ENCODE measurements at places on chromosomes 11 and 22.

DNA sequence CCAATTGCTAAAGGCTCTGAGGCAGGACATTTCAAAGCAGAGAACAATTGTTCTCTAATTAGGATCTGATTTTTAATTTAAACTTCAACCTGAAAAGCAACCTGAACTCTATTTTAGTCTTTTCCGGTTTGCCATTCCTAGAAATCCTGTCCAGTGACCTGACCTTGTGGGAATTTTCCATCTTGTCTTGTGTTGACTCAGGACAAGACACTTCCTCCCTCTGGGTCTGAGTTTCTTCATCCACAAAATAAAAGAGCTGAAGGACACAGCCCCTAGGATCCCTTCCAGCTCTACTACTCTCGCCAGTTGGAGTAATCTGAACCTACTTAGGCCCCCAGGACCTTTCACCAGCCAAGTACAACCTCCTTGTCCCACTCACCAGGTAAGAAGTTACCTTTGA is 66.5 kb upstream of the POU2AF1 start:
- peak; percentile 11 for DNase-seq

DNA sequence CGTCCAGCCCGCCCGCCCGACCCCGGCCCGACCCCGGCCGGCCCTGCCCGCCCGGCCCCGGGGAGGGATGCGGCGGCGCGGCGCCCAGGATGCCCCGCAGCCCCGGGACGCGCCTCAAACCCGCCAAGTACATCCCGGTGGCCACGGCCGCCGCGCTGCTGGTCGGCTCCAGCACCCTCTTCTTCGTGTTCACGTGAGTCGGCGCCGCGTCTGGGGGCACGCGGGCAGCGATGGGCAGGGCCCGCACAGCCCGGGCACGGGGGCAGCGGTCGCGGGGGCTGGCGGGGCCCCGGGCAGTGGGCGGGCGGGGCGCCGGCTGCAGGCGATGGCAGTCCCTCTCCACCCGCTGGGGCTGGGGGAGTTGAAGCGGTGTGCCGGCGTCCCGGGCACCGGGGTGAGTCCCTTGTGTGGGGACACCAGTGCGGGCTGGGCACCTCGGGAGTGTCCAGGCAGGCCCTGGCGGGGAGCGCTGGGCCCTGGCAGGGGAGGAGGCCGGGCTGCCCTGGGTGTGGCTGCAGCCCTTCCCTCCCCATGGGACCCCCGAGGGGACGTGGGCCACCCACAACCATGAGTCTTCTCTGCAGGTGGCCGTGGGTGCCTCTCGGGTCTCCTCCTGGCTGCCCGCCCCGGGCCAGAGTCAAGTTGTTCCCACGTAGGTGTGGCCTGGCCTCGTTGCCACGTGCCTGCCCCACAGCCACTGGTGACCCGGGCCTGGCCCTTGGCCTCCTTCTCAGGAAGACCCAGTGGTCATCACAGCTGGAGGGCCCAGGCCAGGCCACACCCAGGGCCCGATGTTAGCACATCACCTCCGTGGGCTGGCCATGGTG is 468 bp downstream of the ZDHHC8 start:
- DNase-seq, result no peak

- DNase-seq, result no peak
These were observed 1.6 kb downstream of the FGF19 start for GRCh38 chr11:69702239-69702691.

DNA sequence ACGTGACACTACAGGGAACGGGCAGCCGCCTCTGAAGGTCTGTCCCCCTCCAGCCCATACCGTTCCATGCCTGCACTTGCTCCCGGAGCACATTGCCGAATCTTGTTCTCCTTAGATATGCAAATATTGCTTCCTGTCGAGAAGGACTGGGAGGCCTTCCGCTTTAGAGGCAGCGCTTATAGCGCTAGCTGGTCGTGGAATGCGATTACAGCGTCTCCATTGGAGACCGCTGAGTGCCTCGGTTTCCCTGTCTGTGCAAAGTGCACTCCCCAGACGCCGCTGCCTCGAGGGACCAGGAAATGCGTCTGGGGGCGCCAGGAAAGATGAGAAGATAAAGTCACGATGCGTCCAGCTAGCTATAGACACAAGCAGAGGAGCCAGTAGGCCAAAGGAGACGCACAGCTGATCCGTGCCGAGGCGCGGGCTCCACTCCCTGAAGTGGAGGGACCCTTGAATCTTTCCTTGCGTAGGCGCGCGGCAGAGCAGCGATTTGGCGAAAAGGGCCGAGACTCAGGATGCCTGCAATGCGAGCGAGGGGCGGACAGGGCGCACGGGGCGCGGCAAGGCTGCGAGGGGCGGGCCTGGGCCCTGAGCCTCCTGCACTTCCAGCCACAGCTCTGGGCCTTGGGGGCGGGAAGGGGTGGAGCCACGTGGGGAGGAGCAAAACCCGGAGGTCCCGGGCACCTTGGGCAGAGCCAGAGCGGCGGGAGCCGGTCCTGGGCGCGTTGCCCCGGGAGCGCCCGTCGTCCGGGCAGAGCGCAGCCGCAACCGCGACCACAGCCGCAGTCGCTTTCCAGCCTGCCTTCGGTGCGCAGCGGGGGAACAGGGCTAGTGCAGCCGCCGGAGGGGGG is at the start of gene RASSF10:
Gene RASSF10, plus strand, starts transcription at position 692 of the 851 bp plus-strand sequence. CDS start 261 bp downstream, outside the sequence.
- DNase-seq, result peak; percentile 20

- no peak for DNase-seq
These were observed 125.7 kb downstream of the DYNC2H1 start for GRCh38 chr11:103234974-103235373.

DNA sequence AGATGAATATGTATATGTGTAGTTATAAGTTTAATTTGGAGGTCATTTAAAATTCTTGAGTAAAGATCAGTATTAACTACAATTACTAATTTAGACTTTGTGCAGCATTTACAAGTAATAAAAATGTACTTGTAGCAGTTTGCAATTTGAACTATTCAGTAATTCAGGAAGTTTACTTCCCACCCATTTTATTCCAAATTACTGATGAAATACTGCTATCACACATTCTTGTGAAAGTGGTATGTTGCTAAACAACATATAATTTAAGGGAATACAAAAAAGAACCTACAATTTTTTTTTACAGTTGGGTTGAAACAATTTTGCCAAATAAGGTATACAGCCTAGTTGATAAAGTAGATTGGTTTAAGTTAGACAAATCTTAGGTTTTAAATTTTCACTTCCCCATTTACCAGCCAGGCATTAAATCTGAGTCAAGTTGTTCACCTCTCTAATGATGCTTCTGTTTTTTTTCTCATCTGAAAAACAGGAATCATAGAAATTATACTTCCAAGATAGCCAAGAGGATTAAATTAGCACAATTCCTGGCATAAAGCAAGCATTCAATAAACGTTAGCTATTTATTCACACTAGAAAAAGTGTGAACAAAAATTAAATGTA is 45.3 kb downstream of the ZBTB44 start:
- DNase-seq, result no peak

GRCh38 chr11:76637491-76638269 is 32.9 kb downstream of the LRRC32 start:
- DNase-seq, result peak; percentile 62

- DNase-seq, result no peak
These were observed 225.7 kb downstream of the FAM76B start for GRCh38 chr11:95563859-95564258.

DNA sequence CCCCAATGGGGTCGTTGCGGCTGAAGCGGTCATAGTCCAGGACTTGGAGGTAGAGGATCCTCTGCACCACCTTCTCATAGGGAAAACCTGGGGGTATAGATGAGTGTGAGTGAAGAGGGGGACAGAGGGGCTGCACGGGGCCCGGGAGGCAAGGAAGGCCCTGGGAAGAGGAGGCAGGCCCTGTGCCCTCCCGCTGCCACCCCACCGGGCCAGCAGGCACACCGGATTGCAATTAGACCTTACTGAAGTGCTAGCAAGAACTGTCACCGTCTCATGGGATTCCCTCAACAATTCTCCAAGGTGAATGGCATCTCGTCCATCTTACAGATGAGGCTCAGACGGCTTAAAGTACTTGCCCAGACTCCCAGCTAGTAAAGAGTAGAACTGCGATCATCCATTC is 15.9 kb downstream of the LRRC10B start:
- DNase-seq, result no peak

GRCh38 chr22:35384527-35384926 is 3.6 kb downstream of the HMOX1 start:
- DNase-seq, result no peak

GRCh38 chr11:119785131-119785530 is 56.1 kb upstream of the NECTIN1 start:
- no peak for DNase-seq

GRCh38 chr11:86418106-86418505 is 43.4 kb downstream of the CCDC81 start:
- no peak for DNase-seq

DNA sequence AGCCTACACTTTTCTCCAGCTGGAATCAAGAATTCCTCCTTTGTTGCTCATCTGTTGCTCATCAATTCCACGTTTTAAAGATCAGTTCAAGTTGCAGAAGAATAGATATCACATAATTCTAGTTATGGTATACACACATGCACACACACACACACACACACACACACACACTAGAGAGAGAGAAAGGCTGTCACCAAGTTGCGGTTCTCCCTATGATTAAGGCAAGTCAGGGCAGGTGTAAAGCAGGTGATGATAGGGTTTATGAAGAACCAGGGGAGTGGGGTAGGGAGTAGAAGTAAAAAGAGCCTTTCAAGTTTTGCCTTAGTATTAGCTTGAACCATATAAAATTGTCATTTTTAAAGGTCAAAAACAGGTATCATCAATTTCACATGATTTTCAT is 31.7 kb upstream of the TMPRSS4 start:
- DNase-seq, result no peak

DNA sequence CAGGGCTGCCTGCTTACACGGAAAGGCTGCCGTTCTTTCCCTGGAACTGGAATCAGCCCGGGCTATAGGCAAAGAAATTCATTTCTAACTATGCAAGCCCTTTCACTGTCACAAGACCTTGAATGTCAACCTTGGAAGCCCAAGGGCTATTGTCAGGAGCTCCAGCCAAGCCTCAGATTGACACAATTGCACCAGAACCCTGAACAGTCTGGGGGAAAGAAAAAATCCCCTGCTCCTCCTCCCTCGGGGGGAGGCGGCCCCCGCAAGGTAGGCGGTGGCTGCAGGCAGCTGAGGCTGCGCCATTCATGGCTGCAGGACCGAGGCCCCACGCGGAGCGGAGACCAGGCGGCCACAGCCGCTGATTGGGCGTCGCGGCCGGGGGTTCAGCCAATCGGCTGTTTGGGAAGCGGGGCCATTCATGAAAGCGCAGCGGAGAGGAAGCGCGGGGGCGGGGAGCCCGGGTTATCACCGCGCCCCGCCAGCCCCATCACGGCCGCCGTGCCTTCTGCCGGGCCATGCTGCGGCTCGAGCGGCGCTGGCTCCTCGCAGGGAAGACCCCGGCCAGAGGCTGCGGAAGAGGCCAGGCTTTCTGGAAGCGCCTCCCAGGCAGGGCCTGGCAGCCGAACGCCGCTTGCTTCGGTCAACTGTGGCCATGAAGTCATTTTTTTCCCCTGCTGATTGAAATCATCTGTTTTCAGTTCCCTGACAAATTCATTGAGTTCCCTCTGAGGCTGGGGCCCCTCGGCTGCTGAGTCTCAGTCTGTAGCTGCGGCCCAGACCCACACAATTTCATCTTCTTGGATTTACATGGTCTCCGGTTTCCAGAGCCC is 38.1 kb upstream of the LINC01488 start:
- peak; percentile 91 for DNase-seq

DNA sequence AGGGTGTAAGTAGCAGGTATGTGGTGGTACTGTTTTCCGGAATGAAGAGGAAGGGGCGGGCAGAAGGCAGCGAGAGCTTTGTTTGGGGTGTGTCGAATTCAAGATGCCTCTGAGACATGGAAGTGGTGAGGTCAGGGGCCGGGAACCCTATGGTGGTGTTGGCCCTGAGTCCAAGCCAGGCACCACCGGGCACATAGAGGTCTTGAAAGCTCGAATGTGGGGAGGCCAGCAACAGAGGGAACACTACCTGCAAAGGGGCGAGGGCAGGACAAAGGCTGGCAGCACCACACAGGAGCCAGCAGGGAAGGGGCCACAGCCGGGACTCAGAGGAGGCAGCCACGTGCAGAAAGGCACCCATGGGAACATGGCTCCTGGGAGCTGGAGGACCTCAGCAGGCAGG is 57.8 kb downstream of the CDKN1C start:
- no peak for DNase-seq

- no peak for DNase-seq
These were observed 1.2 kb downstream of the OR6X1 start for GRCh38 chr11:123753110-123753509.

- no peak for DNase-seq
These were observed 70.6 kb downstream of the CTSC start for GRCh38 chr11:88266919-88267318.

DNA sequence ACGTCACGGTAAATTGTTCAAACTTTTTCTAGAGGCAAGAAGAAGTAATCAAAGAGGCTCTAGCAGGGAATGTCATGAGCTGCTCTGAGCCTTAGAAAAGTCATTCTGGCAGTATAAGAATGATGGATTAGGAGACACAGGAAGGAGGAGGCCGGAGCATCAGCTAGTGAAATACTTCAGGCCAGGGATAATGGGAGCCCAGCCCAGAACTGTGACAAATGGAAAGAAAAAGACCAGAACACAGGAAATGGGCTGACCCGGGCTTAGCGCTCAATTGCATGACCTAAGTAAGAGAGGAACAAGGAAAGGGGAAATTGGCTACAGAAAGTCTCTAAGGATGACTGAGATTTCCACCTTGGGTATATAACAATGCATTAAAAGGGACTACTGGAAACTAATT is 108.6 kb downstream of the LARGE1 start:
- DNase-seq, result no peak

DNA sequence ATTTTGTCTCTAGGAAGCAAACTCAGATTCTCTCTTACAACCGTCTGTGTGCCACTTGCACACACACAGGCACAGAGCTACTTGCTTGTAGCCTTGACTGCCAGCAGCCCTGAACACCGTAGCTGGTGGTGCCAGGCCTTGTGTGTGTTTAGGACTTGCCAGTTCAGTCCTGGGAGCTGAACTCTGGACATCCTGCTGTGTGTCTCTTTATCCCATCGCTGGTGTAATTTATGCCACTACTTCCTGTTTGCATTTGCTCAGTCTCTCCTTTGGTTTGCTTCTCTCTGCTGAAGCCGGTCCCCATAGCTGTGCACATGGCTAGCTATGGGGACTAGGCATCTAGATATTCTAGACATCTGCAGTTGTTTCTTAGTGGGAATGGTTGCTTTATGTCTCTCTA is 24.0 kb downstream of the MARK2 start:
- DNase-seq, result peak; percentile 26

DNA sequence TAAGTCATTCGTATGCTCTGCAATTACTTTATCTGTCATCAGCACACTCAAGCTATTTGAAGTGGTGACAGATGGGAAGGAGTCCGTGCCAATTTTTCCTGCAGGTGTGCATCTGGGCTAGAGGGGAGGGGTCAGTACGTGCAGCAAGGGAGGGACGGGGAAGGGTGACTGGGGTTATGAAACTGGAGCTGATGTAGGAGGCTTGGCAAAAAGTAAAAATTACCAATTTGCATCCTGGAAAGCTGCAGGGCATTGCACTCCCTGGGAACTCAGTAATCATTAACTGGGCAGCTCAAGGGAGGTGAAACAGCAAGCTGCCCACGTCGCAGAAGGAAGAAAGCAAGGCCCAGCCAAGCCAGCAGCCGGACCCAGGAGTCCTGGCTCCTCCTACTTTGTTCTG is 87.1 kb upstream of the TMEM45B start:
- DNase-seq, result no peak

GRCh38 chr11:64538501-64538951 is 52.5 kb upstream of the SLC22A12 start:
- DNase-seq, result no peak

GRCh38 chr22:45756558-45756957 is 84.9 kb downstream of the ATXN10 start:
- no peak for DNase-seq

GRCh38 chr22:47872761-47873535 is 1110.5 kb downstream of the TBC1D22A start:
- no peak for DNase-seq

Data from endothelial cell of umbilical vein (primary cell).